Liver (tissue), 10 donors: ENCODE measurements at places on chromosomes 5 and 9.

DNA sequence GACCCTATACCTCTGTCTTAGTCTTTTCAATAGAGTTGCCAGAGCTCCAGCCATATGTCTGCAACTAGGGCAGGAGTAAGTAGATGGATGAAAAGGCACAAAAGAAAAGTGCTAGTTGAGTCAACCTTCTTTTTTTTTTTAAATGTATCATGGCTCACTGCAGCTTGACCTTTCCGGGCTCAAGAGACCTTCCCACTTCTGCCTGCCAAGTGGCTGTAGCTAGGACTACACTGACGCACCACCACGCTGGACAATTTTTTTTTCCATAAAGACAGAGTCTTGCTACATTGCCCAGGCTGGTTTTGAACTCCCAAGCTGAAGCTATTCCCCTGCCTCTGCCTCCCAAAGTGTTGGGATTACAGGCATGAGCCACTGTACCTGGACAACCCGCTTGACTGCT is 27.3 kb downstream of the FOXE1 start:
- no peak for DNase-seq

DNA sequence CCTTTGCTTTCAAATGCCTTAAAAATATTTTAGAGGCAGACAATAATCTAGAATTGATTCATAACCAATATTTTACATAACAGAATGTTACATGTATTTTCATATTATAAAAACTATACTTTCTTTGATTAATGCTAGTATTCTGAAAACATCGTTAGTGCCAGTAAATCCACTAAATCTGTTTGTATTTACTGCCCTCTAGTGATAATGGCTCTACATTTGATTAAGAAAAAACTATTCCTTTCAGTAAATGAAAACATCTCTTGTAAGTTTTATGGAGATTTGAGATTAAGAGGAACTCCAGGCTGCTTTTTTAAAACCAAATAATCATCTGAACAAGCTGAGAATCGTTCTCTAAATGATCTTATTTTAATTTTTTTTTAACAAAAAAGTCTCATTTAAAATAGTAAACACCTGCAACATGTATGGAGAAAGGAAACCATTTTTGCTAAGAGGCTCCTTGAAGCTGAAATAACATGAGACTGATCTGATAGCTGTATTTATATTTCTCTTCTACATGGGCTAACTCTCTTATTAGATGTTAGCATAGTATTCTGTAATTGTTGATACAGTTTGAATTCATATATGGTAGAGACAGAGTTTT is 424.7 kb downstream of the RAB3C start:
- no peak for DNase-seq

DNA sequence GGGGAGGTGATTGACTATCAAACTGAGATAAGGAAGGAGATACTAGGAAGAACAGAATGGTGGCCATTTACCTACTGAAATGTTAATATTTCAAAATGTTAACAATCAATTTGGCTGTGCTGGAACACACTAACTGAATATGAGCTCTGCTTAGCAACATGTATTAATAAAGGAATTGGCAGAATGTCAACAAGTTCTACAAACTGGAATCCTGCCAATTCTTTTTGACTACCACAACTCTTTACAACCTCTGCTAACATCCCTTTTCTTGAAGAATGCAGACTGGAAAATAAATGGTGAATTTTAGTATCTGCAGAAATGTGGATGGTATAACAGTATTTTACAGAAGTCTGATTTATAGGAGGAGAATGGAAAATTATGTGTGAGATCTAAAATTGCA is 446.4 kb downstream of the ISL1 start:
- no peak for DNase-seq

- DNase-seq, result no peak
These were observed 16.7 kb downstream of the CTNNAL1 start for GRCh38 chr9:108996643-108997042.

- DNase-seq, result no peak
These were observed 1.5 kb downstream of the CA9 start for GRCh38 chr9:35675204-35675603.
